ENCODE measurements at places on chromosomes 4 and X. TPM values are rescaled to one million over a fixed set of nuclear protein-coding genes. Genes with fewer than 3 reads are reported as not detected.

The PAGE5 gene
- total RNA-seq: not detected

The GABRQ gene
- not detected for total RNA-seq

The TBC1D9 gene
- not detected for total RNA-seq

The CT55 gene
- not detected for total RNA-seq

The CSAG3 gene
- not detected for total RNA-seq

The CC2D2A gene
- total RNA-seq: not detected

The EREG gene
- not detected for total RNA-seq

The NRK gene
- total RNA-seq: not detected

The ZNF827 gene
- total RNA-seq: 31.1 TPM

The ADGRA3 gene
- 12.9 TPM for total RNA-seq

The PPP4R3C gene
- not detected for total RNA-seq

The PRSS12 gene
- not detected for total RNA-seq

The TGIF2LX gene
- not detected for total RNA-seq

The CENPVL3 gene
- 0.25 TPM for total RNA-seq

The MPC1L gene
- total RNA-seq: not detected

The IL3RA gene
- total RNA-seq: not detected

The UCP1 gene
- total RNA-seq: not detected
